ENCODE measurements at places on chromosomes 6 and 20.

GRCh38 chr6:111676383-111676782 lies 70.7 kb upstream of the TRAF3IP2 start:
- H3K4me1 ChIP-seq = peaks cover 6% of the 10 kb centered on the region
- H3K4me3 ChIP-seq = no peak overlapping the region
- H3K27ac ChIP-seq = no peak overlapping the region
- H3K36me3 ChIP-seq = peaks cover 50% of the 10 kb centered on the region

DNA sequence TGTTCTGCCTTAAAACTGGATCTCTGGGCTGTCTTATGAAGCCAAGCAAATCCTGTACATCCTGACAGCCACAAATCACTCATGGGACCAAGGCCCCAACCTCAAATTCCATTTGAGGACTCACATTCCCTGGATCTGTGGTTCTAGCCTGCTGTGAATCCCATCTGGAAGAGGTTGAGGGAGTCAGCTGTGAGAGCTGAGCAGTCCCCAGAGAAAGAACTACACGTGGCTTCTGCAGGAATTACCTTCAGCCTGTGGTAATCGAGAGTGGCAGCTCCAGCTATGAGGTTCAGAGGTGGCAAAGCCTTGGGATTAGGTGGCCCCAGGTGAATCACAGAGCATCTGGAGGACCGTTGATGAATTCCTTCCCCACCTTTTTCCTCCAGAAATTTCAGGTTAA lies 245.2 kb downstream of the SLC24A3 start:
- H3K36me3 ChIP-seq = no peaks in the 10 kb centered on the region
- H3K27me3 ChIP-seq = peaks cover 3% of the 10 kb centered on the region
- peaks cover 22% of the 10 kb centered on the region for H3K4me1 ChIP-seq
- no peak overlapping the region for H3K27ac ChIP-seq
- no peak for DNase-seq

- H3K36me3 ChIP-seq = no peaks in the 10 kb centered on the region
- H3K27ac ChIP-seq = no peak overlapping the region
- peaks cover 10% of the 10 kb centered on the region for H3K27me3 ChIP-seq
- no peaks in the 10 kb centered on the region for H3K4me1 ChIP-seq
- no peak overlapping the region for H3K4me3 ChIP-seq
These were observed 6.0 kb upstream of the SMIM28 start for GRCh38 chr6:138371720-138372119.

- no peaks in the 10 kb centered on the region for H3K27me3 ChIP-seq
- peak; percentile 47 for DNase-seq
- H3K4me1 ChIP-seq = peaks cover 7% of the 10 kb centered on the region
- peak overlapping the region; percentile 74 for H3K27ac ChIP-seq
- no peak overlapping the region for H3K4me3 ChIP-seq
These were observed 31.5 kb upstream of the GCM1 start for GRCh38 chr6:53179961-53180651.

DNA sequence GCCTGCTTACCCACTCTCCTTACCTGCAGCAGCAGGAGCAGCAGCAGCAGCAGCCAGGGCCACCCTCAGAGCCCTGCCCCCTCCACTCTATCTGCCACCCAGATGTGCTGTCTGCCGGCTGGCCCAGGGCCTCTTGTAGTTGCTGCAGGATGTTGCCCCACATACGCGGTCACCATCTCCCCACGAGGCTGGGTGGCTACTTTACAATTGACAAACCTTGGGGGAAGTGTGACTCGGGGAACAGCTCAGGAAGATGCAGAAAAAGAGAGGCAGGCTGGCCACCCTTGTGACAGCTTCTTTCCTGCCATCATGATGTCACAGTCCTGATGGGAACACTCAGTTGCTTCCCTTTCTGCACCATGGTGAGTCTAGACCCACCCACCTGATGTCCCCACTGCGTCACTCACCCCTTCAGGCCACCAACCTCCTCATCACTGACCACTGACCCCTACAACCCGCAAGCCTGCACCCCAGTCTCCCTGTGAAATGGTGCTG lies 14.5 kb downstream of the TREM1 start:
- no peak overlapping the region for H3K4me3 ChIP-seq
- H3K27ac ChIP-seq = peak overlapping the region; percentile 62
- peak; percentile 34 for DNase-seq
- H3K27me3 ChIP-seq = peaks cover 8% of the 10 kb centered on the region
- H3K36me3 ChIP-seq = no peaks in the 10 kb centered on the region

GRCh38 chr20:10654250-10654610 lies 19.6 kb downstream of the JAG1 start:
- DNase-seq = no peak
- no peaks in the 10 kb centered on the region for H3K36me3 ChIP-seq
- no peak overlapping the region for H3K4me3 ChIP-seq
- no peak overlapping the region for H3K27ac ChIP-seq
- H3K4me1 ChIP-seq = peaks cover 7% of the 10 kb centered on the region

GRCh38 chr6:166562726-166563125 lies 23.8 kb downstream of the RAMACL start:
- H3K4me3 ChIP-seq = no peak overlapping the region
- H3K27ac ChIP-seq = no peak overlapping the region
- no peaks in the 10 kb centered on the region for H3K36me3 ChIP-seq
- peaks cover 4% of the 10 kb centered on the region for H3K27me3 ChIP-seq
- DNase-seq = no peak
- H3K4me1 ChIP-seq = no peaks in the 10 kb centered on the region

GRCh38 chr6:169205176-169206160 lies 48.2 kb downstream of the THBS2 start:
- no peak for DNase-seq
- H3K27me3 ChIP-seq = no peaks in the 10 kb centered on the region
- peaks cover 21% of the 10 kb centered on the region for H3K36me3 ChIP-seq
- no peak overlapping the region for H3K27ac ChIP-seq

GRCh38 chr6:89298680-89299465 lies 16.2 kb downstream of the GABRR2 start:
- DNase-seq = peak; percentile 62
- peaks cover 20% of the 10 kb centered on the region for H3K4me1 ChIP-seq
- H3K36me3 ChIP-seq = no peaks in the 10 kb centered on the region
- H3K4me3 ChIP-seq = no peak overlapping the region

- H3K27me3 ChIP-seq = peaks cover 11% of the 10 kb centered on the region
- H3K4me1 ChIP-seq = no peaks in the 10 kb centered on the region
- no peak overlapping the region for H3K27ac ChIP-seq
- no peak for DNase-seq
- H3K36me3 ChIP-seq = no peaks in the 10 kb centered on the region
These were observed 43.6 kb downstream of the ANKEF1 start for GRCh38 chr20:10078403-10078802.

GRCh38 chr6:56370561-56371211 lies 123.3 kb upstream of the COL21A1 start:
- H3K27me3 ChIP-seq = peaks cover 6% of the 10 kb centered on the region
- no peak overlapping the region for H3K27ac ChIP-seq
- no peak for DNase-seq
- H3K4me3 ChIP-seq = no peak overlapping the region

DNA sequence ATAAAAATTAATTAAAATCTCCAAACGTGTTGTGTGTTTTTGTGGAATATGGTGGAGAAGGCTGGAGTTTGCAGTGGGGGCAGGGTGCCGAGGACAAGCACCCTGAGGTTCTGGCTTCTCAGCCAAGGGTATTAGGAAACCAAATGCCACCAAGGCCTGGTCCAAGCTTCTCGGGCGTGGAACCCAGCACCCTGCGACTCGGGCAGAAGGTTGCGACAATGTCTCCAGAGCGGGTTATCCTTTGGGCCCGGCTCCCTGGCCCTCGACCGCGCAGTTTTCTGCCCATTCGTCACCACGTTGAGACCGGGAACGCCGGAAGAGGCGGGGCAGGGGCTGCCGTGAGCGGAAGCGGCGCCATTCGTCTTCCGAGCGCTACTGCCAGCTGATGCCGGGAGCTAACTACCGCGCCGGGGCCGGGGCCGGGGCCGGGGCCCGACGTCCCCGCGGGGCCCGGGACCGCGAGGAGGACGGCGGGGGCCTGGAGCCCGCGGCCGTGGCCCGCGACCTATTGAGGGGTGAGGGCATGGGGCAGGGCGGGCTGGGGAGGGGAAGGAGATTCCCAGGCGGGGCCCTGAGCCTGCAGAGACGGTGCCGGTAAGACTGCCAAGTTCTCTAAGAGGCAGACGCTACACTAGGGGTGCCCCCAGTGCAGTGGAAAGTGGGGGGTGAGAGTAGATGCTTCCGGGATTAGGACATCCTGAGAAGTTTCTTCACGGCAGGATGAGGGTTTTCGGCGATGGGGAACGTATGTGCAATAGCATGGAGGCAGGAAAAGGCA lies at the start of gene RRP36:
TSS of gene RRP36 (plus strand) at position 354 of the 778 bp plus-strand sequence. CDS start at position 386, 32 bp downstream.
- H3K36me3 ChIP-seq = peaks cover 45% of the 10 kb centered on the region
- H3K4me3 ChIP-seq = peak within 1 kb of the TSS; percentile 90
- H3K27ac ChIP-seq = peak within 1 kb of the TSS; percentile 92
- DNase-seq = peak; percentile 65
- H3K27me3 ChIP-seq = no peaks in the 10 kb centered on the region
- peaks cover 31% of the 10 kb centered on the region for H3K4me1 ChIP-seq

DNA sequence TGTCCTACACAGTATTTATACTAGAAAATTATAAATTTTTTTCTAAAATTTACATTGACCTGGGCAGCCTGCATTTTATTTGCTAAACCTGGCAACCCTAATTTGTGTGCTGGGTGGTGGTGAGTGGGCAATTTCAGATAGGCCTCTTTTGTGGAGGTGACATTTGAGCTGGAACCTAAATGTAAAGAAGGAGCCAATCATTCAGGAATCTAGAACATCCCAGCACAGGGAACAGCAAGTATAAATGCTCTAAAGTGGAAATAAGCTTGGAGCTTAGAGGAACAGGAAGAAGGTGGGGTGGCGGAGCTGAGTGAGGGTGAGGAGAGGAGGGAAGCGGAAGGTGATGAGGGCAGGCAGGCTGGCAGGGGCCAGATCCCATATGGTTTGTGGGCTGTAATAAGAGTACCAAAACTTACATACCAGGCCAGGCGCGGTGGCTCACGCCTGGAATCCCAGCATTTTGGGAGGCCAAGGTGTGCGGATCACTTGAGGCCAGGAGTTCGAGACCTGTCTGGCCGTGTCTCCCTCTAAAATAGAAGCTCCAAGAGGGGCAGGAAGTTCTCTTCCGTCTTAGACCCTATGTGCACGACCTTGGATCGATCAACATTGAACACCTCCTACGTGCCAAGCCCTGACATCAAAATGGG lies 549 bp upstream of the CSE1L start:
- peak overlapping the region; percentile 100 for H3K27ac ChIP-seq
- no peaks in the 10 kb centered on the region for H3K27me3 ChIP-seq
- DNase-seq = peak; percentile 59
- H3K36me3 ChIP-seq = peaks cover 27% of the 10 kb centered on the region
- H3K4me3 ChIP-seq = peak overlapping the region; percentile 99

GRCh38 chr20:45792317-45793118 lies 764 bp downstream of the DNTTIP1 start:
- H3K4me3 ChIP-seq = peak overlapping the region; percentile 82
- peaks cover 13% of the 10 kb centered on the region for H3K4me1 ChIP-seq
- peak; percentile 35 for DNase-seq
- peaks cover 32% of the 10 kb centered on the region for H3K36me3 ChIP-seq
- H3K27ac ChIP-seq = peak overlapping the region; percentile 93

All from activated CD8-positive, alpha-beta T cell treated with anti-CD3 and anti-CD28 coated beads, Interleukin-2, amount 10 ng/mL, durations not matched to agents 7 days and 5 days (primary cell).